Naive thymus-derived CD8-positive, alpha-beta T cell (primary cell): ENCODE measurements at places on chromosomes 12 and 14. TPM values are rescaled to one million over a fixed set of nuclear protein-coding genes. Genes with fewer than 3 reads are reported as not detected.

Gene GPR65
- polyA plus RNA-seq = 27.3 TPM

Gene TPPP2
- not detected for polyA plus RNA-seq

Gene PTPRB
- not detected for polyA plus RNA-seq

Gene BEGAIN
- not detected for polyA plus RNA-seq

Gene ART4
- polyA plus RNA-seq = not detected

Gene NT5DC3
- polyA plus RNA-seq = 0.89 TPM
